Activated CD8-positive, alpha-beta memory T cell treated with anti-CD3 and anti-CD28 coated beads for 1 hour (primary cell): ENCODE measurements at places on chromosomes 5 and 9.

- DNase-seq: no peak
These were observed 283.9 kb downstream of the AOPEP start for GRCh38 chr9:95010431-95010838.

DNA sequence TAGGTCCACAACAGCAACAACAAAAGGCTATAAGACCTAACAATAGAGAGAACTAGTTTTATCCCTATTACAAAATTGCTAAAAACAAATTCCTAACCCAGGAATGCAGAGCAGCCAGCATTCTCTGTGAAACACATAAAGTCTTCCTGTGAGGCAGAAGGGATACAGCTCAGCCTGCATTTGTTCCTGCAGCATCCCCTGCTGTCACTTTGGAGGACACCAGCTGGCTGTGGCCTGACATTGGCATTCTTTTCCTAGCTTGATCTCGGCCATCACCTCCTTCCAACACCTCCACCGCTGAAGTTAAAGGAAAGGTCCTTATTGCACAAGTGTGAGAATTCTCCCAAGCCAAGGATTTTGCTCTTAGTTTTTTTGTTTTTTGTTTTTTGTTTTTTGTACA lies 186.1 kb downstream of the SNCAIP start:
- no peak for DNase-seq

DNA sequence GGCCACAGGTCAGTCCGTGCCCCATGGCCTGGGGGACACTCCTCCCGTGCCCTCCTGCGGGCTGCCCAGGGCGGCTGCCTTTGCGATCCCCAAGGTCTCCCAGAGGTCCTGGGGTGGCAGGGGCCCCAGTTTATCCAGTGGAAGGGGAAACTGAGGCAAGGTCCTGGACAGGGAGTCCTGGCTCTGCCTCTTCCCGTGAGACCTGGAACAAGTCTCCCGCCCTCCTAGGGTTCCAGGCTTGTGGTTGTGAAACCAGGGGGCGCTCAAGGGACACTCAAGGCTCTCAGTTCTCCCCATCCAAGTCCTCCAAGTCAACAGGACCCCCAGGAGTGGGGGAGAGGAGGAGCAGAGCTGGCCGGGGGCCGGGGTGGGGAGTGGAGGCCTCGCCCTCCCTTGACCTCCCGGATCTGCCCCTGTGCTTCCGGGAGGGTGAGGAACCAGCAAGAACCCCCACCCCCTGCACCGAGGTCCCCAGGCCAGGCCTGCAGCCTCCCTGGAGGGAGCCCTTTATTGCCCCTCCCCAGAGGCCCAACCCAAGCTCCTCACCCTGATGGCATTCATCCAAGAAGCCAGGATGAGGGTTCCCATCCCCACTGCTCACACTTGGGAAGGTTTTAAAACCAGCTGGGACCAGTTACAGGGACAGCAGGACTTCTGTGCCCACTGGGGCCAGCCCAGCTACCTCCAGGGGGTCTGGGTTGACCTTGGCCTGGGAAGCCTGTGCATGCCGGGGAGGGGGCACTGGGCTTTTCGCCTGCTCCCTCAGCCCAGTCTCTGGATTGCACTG lies 24.7 kb upstream of the TMEM250 start:
- DNase-seq: no peak

DNA sequence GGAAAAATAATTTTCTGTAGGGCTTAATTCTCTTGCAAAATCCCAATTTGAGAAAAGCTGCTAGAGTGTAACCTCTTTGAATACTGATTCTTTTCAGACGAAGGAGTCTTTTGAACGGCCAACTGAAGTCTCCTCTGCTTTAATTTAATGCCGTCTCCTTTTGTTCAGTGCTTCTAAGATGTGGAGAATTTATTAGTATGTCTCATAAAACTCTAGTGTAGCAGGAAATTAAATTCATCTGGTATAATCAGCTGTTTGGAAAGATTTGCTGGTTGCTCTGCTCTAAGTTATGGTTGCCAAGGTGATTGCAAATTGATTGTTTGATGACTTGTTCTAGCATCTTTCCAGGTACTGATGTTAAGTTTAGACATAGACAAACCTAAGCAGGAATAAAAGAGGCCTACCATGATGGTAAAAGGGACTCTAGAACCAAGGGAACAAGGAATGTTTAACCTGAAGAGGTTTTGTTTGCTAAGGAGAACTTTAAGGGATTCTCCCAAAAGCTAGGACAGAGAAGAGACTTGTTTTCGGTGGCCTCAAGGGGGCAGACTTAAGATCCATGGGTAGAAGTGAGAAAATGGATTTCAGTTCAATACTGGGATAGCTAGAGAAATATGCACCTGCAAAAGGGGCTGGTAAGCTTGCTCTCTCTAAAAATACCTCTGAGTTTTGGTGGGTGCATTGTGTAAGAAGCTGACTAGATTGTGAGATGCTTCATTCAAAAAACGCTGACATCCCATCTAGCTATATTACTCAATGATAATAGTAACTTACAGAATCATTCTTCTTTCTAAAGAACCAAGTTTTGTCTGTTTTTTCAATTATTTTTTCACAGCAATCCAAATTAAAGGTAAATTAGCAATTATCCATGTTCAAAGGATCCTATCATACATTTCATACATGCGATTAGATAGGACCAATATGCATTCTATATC lies 5.7 kb upstream of the ADRB2 start:
- no peak for DNase-seq

DNA sequence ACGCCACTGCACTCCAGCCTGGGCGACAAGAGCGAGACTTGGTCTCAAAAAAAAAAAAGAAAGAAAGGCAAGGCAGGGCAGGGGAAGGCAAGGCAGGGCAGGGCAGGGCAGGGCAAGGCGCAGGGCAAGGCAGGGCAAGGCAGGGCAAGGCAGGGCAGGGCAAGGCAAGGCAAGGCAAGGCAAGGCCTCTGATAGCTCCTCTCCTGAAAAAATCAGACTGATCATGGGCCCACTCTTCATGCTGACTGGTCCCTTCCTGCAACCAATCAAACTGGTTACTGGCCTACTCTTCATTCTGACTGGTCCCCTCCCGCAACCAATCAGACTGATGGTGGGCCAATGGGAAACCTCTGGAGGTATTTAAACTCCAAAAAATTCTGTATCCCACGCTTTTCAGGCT lies 3.4 kb upstream of the ZBTB5 start:
- no peak for DNase-seq

DNA sequence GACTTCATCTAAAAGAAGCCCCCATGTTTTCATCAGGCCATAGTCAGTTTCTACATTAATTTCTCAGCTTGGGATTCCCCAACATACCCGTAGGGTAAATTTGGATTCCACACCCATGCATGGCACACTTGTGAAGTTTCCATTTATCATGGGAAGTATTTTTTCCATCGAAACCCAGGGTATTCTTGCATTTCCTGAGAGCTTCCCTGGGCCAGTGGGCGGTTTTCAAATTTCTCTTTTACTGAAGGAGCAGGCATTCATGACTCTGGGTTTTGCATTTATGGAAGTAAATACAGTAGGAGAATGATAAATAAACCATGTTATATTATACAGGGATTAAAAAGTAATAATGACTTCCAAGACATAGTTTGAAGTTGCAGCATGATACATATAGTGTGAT lies 93.0 kb upstream of the MAP3K1 start:
- no peak for DNase-seq

GRCh38 chr9:82679472-82679871 lies 383.5 kb downstream of the RASEF start:
- no peak for DNase-seq

GRCh38 chr5:67935908-67936566 lies 279.5 kb upstream of the PIK3R1 start:
- no peak for DNase-seq

DNA sequence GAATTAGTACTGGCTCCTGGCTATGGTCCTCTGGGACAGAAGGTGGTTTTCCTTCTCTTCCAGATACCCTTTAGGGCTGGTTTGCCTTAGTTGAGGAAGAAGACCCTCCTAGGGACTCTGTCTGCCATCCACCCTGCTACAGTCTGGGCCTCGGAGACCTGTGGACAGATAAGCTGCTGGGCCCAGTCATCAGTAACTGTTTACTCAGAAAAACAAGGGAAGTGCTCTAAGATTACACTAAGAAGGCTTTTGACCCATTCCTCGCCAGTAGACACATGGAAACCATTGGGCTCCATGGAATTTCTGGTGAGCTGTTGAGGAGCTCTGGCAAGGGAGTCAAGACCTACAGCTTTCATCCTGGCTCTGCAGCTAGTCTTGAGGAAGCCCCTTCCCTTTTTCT lies 31.2 kb downstream of the LARP1 start:
- no peak for DNase-seq

GRCh38 chr9:85001925-85002324 lies 332.4 kb downstream of the NTRK2 start:
- DNase-seq: no peak

- DNase-seq: no peak
These were observed 419.9 kb upstream of the DAP start for GRCh38 chr5:11180890-11181289.

DNA sequence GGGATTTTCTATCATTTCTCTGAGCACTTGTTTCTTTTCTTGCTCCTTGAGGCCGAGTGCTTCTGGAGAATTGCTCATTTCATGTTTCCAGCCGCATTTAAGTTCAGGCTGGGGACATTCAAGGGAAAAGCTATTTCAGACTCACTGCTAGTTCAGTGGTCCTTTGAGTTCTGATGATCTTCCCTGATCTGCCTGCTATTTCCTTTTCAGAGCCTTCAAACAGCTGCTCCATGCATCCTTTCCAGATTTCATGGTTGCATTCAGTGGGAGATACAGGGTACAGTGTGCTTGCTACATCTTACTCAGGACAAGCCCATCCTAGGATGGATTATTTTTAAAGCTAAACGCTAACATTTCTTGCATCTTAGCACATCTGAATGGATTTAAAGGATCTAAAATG lies 14.7 kb downstream of the NDUFS4 start:
- no peak for DNase-seq

- DNase-seq: no peak
These were observed 30.9 kb downstream of the CSF1R start for GRCh38 chr5:150055326-150056074.

GRCh38 chr5:33074548-33074947 lies 363.4 kb downstream of the NPR3 start:
- DNase-seq: no peak

- no peak for DNase-seq
These were observed 174.4 kb downstream of the GAPVD1 start for GRCh38 chr9:125435776-125436612.

GRCh38 chr9:95217936-95218335 lies 99.6 kb downstream of the FANCC start:
- no peak for DNase-seq

GRCh38 chr9:4297786-4298254 lies 2.0 kb downstream of the GLIS3 start:
- no peak for DNase-seq

GRCh38 chr9:91817493-91818224 lies 132.4 kb downstream of the ROR2 start:
- no peak for DNase-seq

GRCh38 chr5:126000507-126000906 lies 422.7 kb upstream of the GRAMD2B start:
- no peak for DNase-seq

DNA sequence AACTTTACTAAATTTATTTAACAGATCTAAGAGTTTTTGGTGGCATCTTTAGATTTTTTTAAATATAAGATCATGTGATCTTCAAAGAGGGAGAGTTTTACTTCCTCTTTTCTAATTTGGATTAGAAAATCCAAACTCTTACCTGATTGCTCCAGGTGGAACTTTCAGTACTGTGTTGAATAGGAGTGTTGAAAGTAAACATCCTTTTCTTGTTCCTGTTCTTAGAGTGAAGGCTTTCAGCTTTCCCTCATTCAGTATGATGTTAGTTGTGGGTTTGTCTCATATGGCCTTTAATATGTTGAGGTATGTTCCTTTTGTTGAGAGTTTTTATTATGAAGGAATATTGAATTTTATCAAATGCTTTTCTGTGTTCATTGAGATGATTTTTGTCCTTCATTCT lies 650.0 kb upstream of the SGCD start:
- no peak for DNase-seq

DNA sequence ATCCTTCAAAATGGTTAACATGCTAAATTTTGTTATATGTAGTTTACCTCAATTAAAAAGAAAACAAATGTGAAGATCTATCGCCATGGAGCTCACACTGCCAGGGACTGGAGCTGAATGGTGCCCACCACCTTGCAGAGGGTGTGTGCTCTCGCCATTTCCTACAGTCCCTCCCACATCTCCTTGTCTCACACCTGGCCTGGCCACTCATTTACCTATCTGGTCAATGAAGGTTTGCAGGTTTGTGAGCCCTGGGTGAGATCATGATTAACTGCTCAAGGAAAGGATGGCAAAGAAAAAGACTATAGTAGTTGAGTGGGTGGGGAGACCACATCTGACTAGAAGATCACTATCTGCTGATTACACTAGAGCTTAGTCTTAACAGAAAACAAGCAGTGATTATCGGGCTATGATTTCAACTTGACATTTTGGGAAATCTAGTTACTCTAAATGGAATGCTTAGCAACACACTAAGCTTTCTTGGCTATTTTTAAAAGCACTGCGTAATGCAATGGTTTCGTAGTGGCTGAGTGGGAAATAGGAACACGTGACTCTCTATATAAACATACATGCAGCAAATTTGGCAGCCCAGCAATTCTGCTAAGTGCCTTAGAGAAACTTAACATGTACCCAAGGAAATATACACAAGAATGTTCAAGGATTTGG lies 27.3 kb downstream of the PUM3 start:
- no peak for DNase-seq

GRCh38 chr5:96997265-96997859 lies 61.5 kb downstream of the LNPEP start:
- DNase-seq: no peak

DNA sequence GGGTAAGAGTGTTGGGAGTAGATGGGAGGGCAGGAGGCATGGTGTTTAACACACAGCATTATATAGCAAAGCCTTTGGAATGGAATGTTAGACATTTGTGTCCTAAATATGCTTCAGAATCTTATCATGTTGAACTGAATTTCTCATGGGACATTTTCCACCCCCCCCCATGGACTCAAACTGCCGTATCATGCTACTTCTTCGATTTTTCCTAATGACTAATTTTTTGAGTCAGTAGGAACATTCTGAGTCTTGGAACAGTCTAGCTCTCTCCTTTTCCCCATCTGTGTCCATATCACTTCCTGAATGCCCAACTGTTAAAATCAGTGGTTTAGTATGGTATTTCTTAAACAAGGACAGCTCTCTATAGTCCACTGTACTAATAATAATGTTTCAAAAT lies 380.6 kb downstream of the TLE4 start:
- no peak for DNase-seq
